ENCODE measurements at places on chromosomes 4 and X. TPM values are rescaled to one million over a fixed set of nuclear protein-coding genes. Genes with fewer than 3 reads are reported as not detected.

Gene SLC38A5
- 20.9 TPM for total RNA-seq

Gene TLR1
- total RNA-seq = 16.4 TPM

Gene TMEM156
- total RNA-seq = 1.6 TPM

Gene IQSEC2
- total RNA-seq = 27.5 TPM

Gene CT45A10
- total RNA-seq = not detected

Gene NRK
- 0.26 TPM for total RNA-seq

Gene PAGE1
- not detected for total RNA-seq

Gene MAGEE2
- total RNA-seq = not detected

- H3K36me3 ChIP-seq = no peaks in the 10 kb centered on the region
- peak overlapping the region; percentile 66 for H3K4me3 ChIP-seq
- H3K4me1 ChIP-seq = peaks cover 5% of the 10 kb centered on the region
These were observed 1.3 kb downstream of the CHST7 start for GRCh38 chrX:46574774-46575381.

- no peak overlapping the region for H3K27ac ChIP-seq
- no peaks in the 10 kb centered on the region for H3K27me3 ChIP-seq
- DNase-seq = no peak
- no peak overlapping the region for H3K4me3 ChIP-seq
These were observed 27.6 kb upstream of the TMEM184C start for GRCh38 chr4:147589586-147589985.

DNA sequence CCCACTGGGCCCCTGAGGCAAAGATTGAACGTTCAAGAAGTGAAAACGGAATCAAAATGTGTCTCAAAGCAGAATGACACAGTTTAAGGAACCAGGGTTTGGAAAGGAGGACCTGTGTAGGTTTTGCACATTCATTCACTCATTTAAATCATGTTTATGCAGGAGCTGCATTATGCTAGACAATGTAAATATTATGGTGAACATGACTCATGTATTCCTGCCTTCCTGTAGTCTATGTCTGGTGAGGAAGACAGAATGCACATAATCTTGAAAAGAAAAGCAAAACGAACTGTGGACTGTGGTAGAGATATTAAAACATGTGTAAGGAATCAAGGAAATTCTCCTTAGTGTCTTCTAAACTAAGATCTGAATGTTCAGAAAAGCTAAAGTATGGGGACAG, 311.8 kb upstream of the SMIM31 start:
- H3K36me3 ChIP-seq = no peaks in the 10 kb centered on the region
- no peaks in the 10 kb centered on the region for H3K4me1 ChIP-seq
- H3K27me3 ChIP-seq = no peaks in the 10 kb centered on the region
- H3K27ac ChIP-seq = no peak overlapping the region
- no peak overlapping the region for H3K4me3 ChIP-seq
- DNase-seq = no peak

DNA sequence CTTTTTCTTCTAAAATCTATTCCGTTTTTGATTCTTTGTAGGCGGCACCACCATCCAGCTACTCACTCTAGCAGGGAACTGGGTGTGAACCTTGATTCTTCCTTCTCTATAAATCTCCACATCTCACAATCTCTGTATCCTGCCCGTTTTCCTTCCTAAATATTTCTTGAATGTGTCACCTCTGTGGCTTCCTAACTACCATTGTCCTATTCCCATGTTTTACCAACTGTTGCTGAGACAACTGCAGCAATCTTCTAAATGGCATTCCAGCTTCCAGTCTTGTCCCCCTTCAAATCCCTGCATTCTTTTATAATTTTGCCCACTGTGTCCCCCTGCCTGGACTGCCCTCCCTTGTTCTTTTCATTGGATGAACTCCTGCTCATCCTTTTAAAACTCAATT, 641.3 kb downstream of the RPA4 start:
- H3K27ac ChIP-seq = no peak overlapping the region
- no peaks in the 10 kb centered on the region for H3K4me1 ChIP-seq
- H3K36me3 ChIP-seq = no peaks in the 10 kb centered on the region
- H3K27me3 ChIP-seq = no peaks in the 10 kb centered on the region
- H3K4me3 ChIP-seq = no peak overlapping the region

- peaks cover 5% of the 10 kb centered on the region for H3K4me1 ChIP-seq
- H3K27ac ChIP-seq = no peak overlapping the region
- DNase-seq = no peak
These were observed 147.0 kb downstream of the AFAP1 start for GRCh38 chr4:7792616-7793015.

- no peaks in the 10 kb centered on the region for H3K27me3 ChIP-seq
- no peak overlapping the region for H3K4me3 ChIP-seq
- DNase-seq = no peak
- H3K4me1 ChIP-seq = peaks cover 11% of the 10 kb centered on the region
- H3K36me3 ChIP-seq = no peaks in the 10 kb centered on the region
These were observed 37.2 kb downstream of the IDS start for GRCh38 chrX:149467920-149468319.

DNA sequence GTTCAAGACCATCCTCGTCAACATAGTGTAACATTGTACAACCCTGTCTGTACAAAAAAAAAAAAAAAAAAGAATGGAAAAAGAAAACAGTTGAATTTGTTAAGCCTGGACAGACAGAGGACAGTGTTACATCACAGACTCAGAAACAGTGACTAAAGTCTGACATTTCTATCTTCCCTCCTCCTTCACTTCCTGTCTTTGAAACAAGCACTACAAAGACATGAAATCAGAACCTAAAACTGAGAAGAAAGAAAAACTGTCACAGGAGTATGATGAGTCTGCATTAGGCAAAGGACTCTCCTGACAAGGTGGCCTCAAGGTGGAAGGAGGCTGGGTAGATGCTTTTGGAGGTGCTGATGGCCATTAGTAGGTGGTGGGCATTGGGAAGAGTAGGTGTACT, 126.7 kb downstream of the RBM47 start:
- H3K27ac ChIP-seq = no peak overlapping the region
- no peak for DNase-seq
- H3K4me1 ChIP-seq = peaks cover 8% of the 10 kb centered on the region
- H3K4me3 ChIP-seq = no peak overlapping the region
- no peaks in the 10 kb centered on the region for H3K36me3 ChIP-seq

DNA sequence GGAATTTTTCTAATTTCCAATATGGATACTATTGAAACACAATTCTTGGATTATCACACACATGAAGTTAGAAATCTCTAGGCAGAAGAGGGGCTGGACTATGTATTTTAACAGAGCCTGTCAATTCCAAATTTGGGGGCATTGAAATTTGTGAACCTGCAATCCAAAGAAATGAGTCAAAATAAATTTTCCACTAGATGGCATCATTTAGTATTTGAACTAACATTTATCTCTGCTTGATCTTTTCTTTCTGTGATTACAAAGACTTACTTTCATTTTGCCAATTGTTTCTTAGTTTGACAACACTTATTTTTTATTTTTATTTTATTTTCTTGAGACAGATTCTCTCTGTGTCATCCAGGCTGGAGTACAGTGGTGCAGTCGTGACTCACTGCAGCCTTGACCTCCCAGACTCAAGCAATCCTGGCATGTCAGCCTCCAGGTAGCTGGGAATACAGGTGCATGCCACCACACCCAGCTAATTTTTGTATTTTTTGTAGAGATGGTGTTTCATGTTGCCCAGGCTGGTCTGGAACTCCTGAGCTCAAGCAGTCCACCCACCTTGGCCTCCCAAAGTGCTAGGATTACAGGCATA, 2.7 kb upstream of the PYURF start:
- H3K4me1 ChIP-seq = peaks cover 32% of the 10 kb centered on the region
- H3K27ac ChIP-seq = no peak overlapping the region
- no peak overlapping the region for H3K4me3 ChIP-seq
- no peaks in the 10 kb centered on the region for H3K36me3 ChIP-seq

- DNase-seq = no peak
- H3K27ac ChIP-seq = no peak overlapping the region
- H3K36me3 ChIP-seq = no peaks in the 10 kb centered on the region
- no peak overlapping the region for H3K4me3 ChIP-seq
- H3K4me1 ChIP-seq = no peaks in the 10 kb centered on the region
- no peaks in the 10 kb centered on the region for H3K27me3 ChIP-seq
These were observed 25.0 kb downstream of the NLGN4X start for GRCh38 chrX:6203462-6204215.

DNA sequence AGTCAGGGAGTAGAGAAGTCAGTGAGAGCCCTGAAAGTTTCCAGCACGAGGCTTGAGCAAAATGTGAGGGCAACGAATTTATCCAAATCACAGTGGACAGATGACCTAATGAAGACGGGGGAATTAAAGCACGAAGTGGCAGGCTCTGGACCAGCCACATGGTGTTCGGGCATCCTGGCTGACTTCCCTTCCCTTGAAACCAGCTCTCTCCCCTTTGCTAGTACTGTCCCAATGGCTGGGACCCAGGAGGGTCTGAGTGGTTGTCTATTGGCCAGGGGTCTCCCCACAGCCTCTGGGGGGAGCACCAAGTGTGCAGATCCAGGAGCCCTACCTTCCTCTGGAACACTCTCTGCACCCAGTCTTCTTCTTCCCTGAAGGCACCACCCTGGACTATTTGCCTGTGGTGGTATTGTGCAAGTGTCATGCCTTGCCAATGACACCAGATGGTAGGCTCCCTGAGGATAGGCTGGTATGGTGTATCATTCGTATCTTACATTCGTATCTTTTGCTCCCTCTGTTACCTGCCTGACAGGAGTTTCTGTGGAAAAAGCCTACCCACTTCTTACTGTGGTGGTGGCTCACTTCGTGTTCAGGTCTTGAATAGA, 2.1 kb downstream of the APLN start:
- H3K4me1 ChIP-seq = peaks cover 22% of the 10 kb centered on the region
- H3K4me3 ChIP-seq = no peak overlapping the region
- no peaks in the 10 kb centered on the region for H3K27me3 ChIP-seq
- DNase-seq = no peak
- no peaks in the 10 kb centered on the region for H3K36me3 ChIP-seq

GRCh38 chrX:18422325-18422724, 3.1 kb upstream of the CDKL5 start:
- H3K36me3 ChIP-seq = no peaks in the 10 kb centered on the region
- no peaks in the 10 kb centered on the region for H3K27me3 ChIP-seq
- no peak overlapping the region for H3K4me3 ChIP-seq
- H3K4me1 ChIP-seq = no peaks in the 10 kb centered on the region
- H3K27ac ChIP-seq = no peak overlapping the region
- no peak for DNase-seq
